HFF-Myc (cell line): ENCODE measurements at places on chromosomes 13 and 19.

- DNase-seq = no peak
Measured at GRCh38 chr13:42363941-42364612, 92.1 kb downstream of the AKAP11 start.

- DNase-seq = no peak
Measured at GRCh38 chr13:51818276-51818675, 14.3 kb upstream of the DHRS12 start.

GRCh38 chr19:40503320-40503695 is 36.5 kb downstream of the SPTBN4 start:
- no peak for DNase-seq

GRCh38 chr19:19719798-19720197 is 13.1 kb downstream of the ZNF14 start:
- DNase-seq = no peak

- DNase-seq = no peak
Measured at GRCh38 chr13:51494156-51494555, 41.3 kb upstream of the INTS6 start.

GRCh38 chr19:1009041-1009980 is 9.1 kb downstream of the GRIN3B start:
- DNase-seq = no peak

- no peak for DNase-seq
Measured at GRCh38 chr19:43777163-43777695, 3.5 kb downstream of the KCNN4 start.

DNA sequence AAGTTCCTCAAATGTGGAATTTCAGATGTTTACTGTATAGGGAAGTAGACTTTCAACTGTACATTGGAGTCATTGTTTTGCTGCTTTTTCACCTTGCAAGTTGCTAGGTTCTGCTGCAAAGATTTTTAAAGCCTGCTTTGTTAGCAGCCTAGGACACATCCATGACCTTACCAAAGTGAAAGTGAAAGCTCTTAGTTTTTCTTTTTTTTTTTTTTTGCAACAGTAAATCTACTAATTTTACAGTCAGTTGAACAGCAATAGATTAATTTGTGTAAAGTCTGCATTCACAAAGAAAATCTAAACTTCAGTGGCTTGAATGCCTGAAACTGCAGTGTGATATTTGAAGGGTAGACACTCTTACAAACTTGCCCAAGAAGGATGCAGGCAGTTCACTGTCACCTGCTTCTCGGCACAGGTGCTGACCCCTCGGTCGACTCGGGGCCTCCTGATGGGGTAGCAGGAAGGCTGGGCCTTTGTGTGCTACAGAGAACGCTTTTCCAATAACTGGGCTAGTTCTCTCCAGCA is 5.0 kb upstream of the MTIF3 start:
- DNase-seq = no peak

GRCh38 chr19:12880551-12881171 is 588 bp downstream of the DNASE2 start:
- DNase-seq = no peak

DNA sequence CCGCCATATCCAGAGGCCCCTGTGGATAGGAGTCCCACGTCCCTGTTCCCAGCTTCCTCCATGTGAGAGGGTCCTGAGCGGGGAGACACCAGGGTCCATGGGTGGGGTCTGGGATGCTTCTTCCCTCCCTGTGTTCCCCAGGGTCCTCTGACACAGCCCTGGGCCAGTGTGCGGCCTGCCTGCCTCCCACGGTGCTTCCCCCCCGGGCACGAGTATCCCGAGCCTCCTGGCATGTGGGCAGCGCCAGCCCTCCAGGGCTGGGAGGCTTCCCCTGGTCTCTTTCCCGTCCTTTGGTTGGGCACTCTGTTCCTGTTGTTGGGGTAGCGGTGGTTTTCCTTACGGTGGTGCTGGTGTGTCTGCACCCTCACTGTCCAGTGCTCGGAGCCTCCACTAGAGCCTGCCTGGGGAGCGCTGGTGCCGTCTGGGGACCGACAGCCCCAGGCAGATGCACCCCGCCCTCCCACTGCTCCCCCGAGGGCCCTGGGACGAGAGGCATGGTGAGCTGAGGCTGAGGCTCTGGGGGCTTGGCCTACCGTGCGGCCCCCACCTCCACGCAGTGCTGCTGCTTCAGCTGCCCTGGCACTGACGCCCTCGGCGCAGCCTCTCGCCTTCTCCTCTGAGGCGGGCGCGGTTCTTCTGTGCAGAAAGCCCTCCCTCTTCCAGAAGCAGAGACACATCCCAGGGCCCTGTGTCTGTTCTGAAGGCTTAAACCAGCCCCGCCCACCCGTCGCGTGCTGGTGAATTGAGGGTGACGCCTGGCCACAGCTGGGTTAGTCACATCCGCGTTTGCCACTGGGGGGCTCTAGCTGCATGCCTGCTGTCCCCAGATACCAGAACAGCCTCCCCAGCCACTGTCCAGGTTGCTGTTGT is 27.9 kb downstream of the PLEKHJ1 start:
- DNase-seq = peak; percentile 51

DNA sequence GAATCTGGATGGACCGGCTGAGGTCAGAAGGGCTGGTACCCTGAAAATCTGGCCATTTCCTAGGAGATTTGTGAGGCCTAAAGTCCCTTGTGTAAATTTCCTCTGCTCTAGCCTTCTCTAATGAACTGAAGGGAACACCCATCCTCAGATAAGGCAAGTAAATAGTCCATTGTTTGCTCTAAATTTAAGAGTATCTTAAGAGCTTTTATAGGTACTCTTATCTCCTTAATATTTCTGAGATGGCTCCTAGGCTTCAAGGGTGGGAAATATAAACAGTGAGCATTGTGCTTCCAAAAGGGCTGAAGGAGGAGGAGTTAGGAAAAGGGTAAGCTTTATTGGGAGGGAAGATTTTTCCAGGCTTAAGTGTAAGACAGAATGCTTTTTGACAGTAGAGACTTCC is 148.7 kb upstream of the EDNRB start:
- no peak for DNase-seq

- DNase-seq = no peak
Measured at GRCh38 chr13:57813651-57814050, 182.1 kb downstream of the PCDH17 start.

- no peak for DNase-seq
Measured at GRCh38 chr19:39497996-39498797, 550 bp upstream of the DLL3 start.

GRCh38 chr19:12669270-12670158 is 2.9 kb downstream of the WDR83 start:
- peak; percentile 47 for DNase-seq

- no peak for DNase-seq
Measured at GRCh38 chr13:44219577-44220548, 153.8 kb upstream of the SERP2 start.

DNA sequence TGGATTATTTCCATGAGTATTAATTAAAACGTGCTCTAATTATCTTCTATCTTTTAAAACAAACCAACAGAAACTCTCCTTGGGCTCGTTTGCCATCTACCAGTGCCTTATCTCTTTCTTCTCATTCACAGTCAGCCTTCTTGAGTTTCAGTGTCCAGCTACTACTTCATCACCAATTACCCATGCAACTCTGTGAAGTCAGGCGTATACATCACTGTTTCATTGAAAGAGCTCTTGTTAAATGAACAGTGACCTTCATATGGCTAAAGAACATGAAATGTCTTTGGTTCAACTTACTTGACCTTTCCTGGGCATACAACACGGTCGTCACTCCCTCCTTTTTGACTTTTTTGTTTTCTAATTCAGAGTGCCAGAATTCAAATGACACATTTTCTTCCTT is 5.2 kb upstream of the IFT88 start:
- DNase-seq = no peak

- no peak for DNase-seq
Measured at GRCh38 chr13:44876782-44877324, 112.4 kb downstream of the NUFIP1 start.

- DNase-seq = no peak
Measured at GRCh38 chr19:49913720-49914119, 15.3 kb upstream of the ATF5 start.

- DNase-seq = peak; percentile 94
Measured at GRCh38 chr19:8423817-8424223, 10.7 kb downstream of the MARCHF2 start.

GRCh38 chr13:83162493-83162892 is 719.8 kb downstream of the SLITRK1 start:
- no peak for DNase-seq

- DNase-seq = no peak
Measured at GRCh38 chr19:50383001-50383851, 921 bp upstream of the POLD1 start.

- DNase-seq = no peak
Measured at GRCh38 chr13:112065521-112065866, 1.5 kb upstream of the SOX1 start.

DNA sequence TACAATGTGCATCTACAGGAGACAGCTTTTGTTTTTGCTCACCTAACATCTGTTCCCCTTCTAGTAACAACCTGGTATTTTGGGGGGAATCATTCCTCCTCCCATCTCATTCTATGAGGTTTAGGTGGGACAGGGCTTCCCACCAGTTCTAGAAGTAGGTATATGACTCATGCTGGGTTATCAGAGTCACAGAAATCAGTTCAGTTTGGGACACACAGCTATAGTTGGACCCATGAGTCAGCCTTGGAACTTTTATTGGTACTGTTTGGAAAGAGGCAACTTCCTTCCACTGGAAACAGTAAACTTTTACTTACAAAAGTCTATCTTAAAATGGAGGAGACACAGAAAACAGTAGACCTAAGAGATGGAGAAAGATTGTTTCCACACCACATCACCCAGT is 185.5 kb downstream of the DNAJC3 start:
- DNase-seq = no peak

DNA sequence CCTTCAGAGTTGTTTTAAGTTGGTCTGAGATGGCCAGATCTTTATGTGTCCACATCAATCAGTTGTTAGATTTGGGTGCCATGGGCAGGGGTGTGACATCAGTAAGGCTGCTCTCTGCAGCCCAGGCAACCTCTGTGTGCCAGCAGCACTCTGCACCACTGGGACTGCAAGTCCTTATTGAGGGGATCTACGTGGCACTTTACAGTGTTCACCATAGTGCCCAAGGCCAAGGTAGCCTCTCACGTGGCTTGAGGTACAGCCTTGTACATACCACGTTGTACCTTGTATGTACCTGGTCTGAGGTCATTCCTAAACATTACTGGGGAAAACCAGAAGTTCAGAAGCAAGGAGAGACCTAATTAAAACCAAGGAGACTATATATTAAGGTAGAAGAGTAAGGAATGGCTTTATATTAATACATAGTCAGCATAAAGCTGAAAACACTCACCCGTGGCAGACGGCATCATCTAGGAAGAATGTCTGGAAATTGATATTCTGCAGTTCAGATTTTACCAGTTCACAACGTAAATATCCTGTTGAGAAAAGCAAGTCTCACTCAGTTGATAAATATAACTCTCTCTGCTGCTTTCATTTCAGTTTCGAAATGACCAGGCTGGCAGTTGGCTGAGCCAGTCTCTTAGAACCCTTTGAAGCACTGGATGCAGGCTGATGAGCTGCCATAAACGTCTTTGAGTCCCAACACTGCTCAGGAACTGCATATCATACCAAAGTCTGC is 128.8 kb downstream of the ZDHHC20 start:
- DNase-seq = no peak

GRCh38 chr13:51552027-51552426 is 32.2 kb upstream of the WDFY2 start:
- DNase-seq = no peak

- DNase-seq = no peak
Measured at GRCh38 chr13:104968876-104969275, 1566.6 kb downstream of the EFNB2 start.

DNA sequence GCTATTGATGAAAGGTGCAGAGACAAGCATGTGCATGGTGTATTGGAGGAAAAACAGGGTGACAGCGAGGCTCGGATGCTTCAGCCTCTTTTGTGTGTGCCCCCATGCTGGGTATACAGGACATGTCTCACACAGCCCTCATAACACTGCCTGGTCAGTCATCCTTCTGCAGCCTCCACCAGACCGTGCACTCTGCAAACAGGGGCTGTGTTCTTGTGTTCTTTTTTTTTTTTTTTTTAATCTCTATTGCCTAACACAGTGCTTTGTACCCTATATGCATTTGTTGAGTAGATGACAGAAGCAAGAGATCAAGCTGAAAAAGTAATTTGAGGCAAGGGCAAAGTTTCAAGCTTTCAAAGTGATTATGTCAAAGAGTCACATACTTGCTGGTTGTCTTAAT is 367.2 kb upstream of the SLITRK1 start:
- DNase-seq = no peak

- DNase-seq = no peak
Measured at GRCh38 chr13:44759384-44760360, 183.5 kb upstream of the TSC22D1 start.

GRCh38 chr13:77952737-77953136 is 34.1 kb upstream of the EDNRB start:
- DNase-seq = no peak

- no peak for DNase-seq
Measured at GRCh38 chr19:54731191-54731590, 6.9 kb downstream of the KIR3DL3 start.

DNA sequence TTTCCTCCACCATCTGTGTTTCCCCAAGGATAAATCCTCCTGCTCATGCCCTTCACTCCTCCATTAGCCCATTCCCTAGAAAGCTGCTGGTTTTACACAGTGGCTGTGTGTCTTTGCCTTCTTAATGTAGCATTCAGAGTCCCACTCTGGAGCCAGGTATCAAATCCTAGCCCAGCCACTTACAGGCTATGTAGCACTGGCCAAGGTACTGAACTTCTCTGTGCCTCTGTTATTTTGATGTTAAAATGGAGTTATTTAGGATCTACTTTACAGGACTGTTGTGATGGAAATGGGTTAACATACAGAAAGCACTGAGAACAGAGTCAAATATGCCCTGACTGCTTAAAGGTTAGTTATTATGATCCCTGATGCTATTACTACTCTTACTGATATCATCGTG is 1.5 kb upstream of the ZSCAN4 start:
- DNase-seq = no peak

GRCh38 chr19:38265213-38265861 is 964 bp downstream of the SPINT2 start:
- no peak for DNase-seq

DNA sequence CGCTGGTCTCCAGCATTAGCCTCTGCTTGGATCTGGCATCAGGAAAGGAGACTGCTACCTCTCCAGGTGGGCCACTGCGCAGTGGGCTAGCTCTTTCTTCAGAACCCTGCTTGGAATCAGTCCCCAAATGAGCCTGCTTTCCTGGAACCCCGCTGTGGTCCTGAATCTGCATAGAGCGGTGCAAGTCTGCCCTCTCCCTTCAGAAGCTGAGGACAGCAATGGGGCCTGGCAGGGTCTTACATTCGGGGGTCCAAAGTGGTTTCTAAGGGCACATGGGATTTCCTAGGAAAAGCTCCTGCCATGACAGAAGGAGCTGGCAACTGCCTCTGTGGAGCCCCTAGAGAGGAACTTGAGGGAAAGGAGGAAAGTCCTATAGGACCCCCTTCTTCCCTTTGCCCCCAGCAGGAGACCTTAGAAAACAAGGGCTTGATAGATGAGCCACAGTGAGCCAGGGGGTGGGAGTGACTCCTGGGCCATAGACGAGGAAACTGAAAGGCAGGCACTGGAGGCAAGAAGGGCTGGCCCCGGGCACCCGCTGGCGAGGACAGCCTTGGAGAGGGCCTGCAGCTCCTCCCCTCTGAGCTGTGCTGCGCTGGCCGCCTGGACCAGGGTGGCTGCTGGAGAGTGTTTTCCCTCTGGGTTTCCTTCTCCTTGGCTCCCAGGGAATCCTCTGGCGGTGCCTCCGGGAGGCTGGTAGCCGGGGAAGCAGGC is 1.4 kb upstream of the VSTM2B start:
- DNase-seq = no peak

GRCh38 chr13:32911506-32911905 is 104.7 kb upstream of the KL start:
- DNase-seq = no peak

- DNase-seq = no peak
Measured at GRCh38 chr13:32838945-32839344, 177.3 kb upstream of the KL start.

GRCh38 chr13:21079761-21080592 is 18.6 kb upstream of the LATS2 start:
- DNase-seq = no peak
